NCI-H510A (cell line): ENCODE measurements at places on chromosomes 3 and 15.

- no peak for DNase-seq
Measured at GRCh38 chr3:128794067-128794768, 68.2 kb downstream of the RAB7A start.

- no peak for DNase-seq
Measured at GRCh38 chr3:127088511-127089351, 104.2 kb upstream of the PRR23E start.

- DNase-seq, result no peak
Measured at GRCh38 chr3:113698956-113699355, 2.5 kb upstream of the USF3 start.

DNA sequence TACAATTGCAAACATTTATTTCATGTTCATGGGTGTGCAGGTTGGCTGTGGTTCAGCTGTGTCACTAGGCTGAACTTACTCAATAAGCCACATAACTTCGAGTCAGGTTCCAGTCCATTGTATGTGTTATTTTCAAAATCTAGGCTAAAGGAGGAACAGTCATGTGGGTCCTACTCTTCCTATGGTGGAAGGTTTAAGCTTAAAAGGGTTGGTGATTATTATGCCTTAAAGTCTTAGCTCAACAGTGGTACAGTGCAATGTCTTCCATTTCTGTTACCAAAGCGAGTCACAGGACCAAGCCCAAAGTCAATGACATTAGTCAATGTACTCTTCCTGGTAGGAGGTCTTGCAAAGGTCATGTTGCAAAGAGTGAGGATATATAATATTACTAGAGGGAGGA, 78.2 kb downstream of the ATG7 start:
- no peak for DNase-seq

GRCh38 chr3:28595372-28595771, 246.7 kb upstream of the AZI2 start:
- no peak for DNase-seq

DNA sequence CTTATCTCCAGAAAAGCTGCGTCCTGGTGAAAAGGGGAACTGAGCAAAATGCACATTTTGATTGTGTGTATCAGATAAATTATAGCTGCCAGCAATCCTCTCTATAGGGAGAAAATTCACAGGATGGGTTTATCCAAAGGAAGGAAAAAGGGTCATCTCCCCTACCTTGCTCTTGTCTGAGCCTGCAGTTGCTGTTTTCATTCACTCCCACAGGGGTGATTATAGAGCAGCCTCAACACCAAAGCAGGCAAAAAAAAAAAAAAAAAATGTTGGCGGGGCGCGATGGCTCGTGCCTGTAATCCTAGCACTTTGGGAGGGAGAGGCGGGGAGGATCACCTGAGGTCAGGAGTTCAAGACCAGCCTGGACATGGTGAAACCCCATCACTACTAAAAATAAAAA, 333.7 kb downstream of the ROBO2 start:
- DNase-seq, result no peak

DNA sequence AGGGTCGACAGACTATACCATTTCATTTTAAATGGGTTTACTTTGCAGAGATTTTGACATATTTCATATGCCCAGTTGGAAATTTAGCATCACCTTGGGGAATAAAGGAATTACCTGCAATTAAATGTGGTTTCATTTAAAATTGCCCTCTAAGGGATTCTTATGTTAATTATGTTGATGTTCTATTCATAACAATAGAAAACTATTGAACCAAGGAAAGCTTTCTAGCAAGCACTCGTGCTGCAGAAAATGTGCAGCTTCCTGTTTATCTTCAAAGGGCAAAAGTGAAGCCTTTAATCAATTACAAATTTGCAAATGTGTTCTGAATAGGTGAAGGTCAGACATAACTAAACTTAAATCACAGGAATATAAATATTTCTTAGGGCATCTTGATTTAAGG, 352.1 kb downstream of the CHST2 start:
- DNase-seq, result no peak

GRCh38 chr15:82803793-82804574, 1.9 kb downstream of the FSD2 start:
- DNase-seq, result no peak

- no peak for DNase-seq
Measured at GRCh38 chr15:67850994-67851571, 11.2 kb upstream of the RNU6-1 start.

DNA sequence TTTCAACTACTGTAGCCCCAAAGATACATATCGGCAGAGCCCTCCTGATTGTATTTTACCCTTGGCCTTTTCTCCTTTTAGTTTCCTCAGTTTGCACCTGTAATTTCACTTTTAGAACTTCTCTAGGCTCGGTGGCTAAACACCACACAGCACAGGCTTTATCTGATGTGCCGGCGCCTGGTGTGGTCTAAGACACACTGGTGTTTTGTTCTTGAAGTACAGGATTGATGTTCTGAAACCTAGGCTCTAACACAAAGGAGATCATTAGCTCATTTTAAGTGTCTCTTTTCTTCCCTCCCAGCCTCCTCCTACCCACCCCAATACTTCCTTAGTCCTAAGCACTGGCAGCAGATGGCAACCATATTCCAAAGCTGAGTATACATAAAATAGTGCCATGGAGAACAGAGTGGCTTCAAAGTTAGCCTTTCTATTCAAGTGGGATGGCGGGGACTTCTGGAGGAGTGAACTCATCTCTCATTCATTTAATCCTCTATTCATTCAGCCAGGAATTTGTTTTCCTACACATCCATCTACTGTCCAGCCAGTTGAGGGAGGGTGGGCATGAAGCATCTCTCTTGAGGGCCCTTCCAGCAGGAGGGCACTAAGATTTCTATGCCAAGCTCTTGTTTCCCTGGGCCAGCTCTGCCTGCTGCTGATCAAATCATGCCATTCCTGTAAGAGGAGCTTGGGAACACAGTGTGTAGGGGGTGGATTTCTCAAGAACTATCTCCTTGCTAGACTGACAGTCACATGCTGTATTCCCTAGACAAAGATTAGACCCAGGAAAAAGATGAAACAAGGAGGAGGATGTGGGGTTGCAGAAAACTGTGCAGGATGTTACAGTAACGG, 71.2 kb downstream of the TIGIT start:
- DNase-seq, result no peak

DNA sequence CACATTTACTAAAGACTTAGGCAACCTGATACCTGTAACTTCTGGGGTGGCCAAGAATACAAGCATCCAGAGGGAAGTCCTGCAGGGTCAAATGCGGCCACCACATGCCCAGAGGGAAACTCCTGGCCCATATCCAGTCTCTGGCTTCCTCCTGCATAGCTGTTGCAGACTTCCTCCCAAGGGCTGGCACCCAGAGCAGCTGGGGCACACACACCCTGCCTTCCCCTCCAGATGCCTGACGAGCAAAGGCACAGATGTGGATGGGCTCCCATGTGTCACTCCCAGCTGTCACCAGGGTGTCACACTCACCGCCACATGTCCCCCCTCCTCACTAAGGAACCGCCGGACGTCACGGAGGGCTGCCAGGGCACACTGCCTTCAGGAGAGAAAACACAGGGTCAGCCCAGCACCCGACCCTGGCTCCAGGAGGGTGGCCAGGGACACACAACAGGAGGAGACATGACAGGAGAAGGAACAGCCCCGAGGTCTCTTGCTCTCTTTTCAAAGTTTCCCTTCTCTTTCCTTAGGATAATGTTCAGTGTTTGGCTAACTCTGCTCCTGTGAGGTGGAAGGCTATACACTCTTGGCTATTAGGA, 13.2 kb downstream of the PFKFB4 start:
- DNase-seq, result no peak

DNA sequence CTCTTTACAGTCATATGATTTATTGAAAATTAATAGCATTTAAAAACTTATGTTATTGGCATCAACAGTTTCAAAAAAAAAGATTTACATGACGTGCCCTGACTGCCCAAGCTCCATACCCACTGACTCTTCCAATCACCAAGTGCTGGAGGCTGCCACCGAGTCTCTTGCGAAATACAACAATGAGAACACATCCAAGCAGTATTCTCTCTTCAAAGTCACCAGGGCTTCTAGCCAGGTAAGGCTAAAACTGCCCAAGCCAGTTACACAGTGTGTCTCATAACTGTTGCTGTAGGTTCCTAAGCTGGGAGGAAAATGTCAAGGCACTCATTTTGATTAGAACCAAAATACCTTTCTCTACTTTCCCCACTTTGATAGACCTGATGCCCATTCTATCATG, 4.5 kb downstream of the FETUB start:
- no peak for DNase-seq

DNA sequence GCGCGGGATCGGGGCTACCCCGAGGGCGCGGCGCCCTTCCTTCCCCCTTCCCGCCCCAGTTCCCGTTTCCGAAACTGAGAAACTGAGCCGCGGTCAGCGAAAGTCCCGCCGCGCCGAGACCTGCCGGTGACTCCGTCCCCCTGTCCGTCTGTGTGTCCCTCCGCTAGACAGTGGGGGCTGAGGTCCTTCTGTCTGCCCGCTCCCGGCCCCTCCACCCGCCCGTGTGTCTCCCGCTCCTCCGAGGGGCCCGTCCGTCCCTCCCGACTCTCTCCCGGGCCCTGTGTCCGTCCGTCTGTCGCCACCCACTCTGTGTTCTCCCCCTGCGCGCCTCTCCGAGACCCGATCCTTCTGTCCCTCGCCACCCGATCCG, 426 bp downstream of the PRKCD start:
- DNase-seq, result no peak

- no peak for DNase-seq
Measured at GRCh38 chr3:183448369-183449128, 20.1 kb upstream of the MCF2L2 start.

GRCh38 chr15:64566629-64567427, 106.5 kb downstream of the ZNF609 start:
- peak; percentile 27 for DNase-seq

DNA sequence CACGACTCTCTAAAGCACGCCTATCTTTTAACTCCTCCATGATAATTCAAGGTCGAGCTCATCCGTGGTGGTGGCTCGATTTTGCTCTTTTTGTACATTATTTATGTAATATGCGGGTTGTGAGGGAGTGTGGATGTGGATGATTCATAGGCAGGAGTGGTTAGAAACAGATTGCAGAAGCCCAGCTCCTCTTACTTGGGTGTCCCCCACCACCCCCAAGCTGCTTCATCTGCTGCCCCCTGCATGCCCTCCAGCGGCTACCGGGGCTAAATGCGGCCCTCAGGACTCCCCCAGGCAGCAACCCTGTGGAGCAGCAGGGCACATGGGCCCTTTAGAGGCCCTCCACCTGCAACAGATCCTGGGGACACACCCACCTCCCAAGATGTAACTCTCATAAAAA, 111.5 kb upstream of the SELENOK start:
- DNase-seq, result no peak

DNA sequence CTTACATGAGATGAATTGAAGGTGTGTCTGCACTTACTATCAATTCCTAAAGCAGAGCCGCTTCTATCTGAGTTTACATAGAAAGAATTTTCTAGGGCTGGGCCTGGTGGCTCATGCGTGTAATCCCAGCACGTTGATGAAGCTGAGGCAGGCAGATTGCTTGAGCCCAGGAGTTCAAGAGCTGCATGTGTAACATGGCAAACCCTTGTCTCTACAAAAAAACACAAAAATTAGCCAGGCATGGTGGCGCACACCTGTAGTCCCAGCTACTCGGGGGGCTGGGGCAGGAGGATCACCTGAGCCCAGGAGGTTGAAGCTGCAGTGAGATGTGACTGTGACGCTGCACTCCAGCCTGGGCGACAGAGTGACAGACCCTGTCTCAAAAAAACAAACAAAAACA, 18.1 kb upstream of the ATP13A3 start:
- DNase-seq, result no peak

- DNase-seq, result no peak
Measured at GRCh38 chr15:90644952-90645725, 72.0 kb upstream of the BLM start.

DNA sequence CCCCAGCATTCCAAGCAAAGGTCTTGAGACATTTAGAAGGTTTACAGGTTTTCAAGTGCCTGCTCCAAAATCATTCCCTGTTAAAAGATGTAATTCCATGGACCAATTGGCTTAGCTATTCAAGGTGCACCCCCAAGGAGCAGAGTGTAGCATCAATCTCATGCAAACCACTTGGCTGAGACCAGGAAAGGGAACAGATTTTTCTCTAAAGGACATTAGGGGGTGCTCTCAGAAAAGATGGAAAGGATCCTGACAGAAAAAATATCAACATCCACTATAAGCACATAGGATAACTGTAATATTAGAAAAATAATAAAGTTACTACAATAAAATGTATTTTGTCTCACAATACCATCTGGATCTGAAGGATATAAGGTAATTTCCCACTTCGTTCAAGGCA, 328.0 kb upstream of the CDIN1 start:
- DNase-seq, result no peak

DNA sequence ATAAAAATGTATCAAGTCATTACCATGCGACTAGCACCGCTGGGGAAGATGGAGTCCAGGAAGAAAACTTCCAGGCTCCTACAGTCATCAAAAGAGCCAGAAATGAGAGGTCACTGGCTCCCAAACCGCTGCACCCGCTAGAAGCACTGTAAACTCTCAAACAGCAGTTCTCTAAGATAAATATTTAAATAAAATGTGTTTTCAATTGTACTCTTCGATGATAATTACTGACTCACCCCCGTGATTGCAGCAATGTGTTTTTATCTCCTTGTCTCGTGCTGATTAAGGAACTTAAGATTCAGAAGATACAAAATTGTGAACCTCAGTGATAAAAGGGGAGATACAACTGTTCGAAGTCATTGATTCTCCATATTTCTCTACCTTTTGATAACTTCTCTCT, 45.8 kb upstream of the FOXP1 start:
- DNase-seq, result no peak

DNA sequence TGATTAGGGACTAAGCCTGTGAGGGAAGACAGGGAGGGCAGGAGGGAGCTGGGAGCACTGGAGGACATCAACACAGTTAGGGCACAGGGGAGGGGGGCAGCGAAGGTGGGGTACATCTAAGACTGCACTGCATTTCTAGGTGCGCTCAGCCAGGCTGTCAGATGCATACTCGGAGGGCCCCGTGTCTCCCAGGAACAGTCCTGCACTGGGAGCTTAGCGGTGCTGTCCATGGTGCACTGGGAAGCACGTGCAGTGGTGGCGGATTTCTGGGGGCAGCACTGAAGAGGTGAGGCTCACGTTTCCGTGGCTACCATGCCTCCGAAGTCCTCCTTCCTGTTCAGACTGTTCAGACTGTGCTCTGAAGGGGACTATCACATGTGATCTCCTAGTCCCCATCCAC, 54.4 kb downstream of the ROPN1B start:
- DNase-seq, result no peak

- no peak for DNase-seq
Measured at GRCh38 chr3:88301273-88301995, 151.7 kb downstream of the C3orf38 start.

DNA sequence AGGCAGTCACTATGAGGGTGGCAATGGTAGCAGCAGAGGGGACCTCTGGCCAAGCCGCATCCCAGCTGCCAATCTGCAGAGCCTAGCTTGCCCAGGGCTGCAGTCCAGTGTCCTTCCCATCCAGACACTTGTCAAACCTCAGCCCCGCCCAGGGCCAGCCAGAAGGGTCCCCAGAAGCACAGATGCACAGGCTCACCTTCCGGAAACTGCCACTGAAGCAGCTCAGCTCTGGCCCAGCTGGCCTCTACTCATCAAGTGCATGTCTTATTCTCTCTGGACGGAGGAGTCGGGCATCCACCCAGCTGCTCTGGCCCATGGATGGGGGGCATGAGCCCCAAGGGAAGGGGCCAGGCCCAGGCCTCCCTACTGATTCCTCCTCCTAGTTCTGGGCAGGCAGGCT, 69.2 kb downstream of the DNAJB8 start:
- no peak for DNase-seq

GRCh38 chr3:138455801-138456716, 21.6 kb downstream of the ESYT3 start:
- DNase-seq, result no peak
